NCI-H524 (cell line): ENCODE measurements at places on chromosomes 16 and 17.

DNA sequence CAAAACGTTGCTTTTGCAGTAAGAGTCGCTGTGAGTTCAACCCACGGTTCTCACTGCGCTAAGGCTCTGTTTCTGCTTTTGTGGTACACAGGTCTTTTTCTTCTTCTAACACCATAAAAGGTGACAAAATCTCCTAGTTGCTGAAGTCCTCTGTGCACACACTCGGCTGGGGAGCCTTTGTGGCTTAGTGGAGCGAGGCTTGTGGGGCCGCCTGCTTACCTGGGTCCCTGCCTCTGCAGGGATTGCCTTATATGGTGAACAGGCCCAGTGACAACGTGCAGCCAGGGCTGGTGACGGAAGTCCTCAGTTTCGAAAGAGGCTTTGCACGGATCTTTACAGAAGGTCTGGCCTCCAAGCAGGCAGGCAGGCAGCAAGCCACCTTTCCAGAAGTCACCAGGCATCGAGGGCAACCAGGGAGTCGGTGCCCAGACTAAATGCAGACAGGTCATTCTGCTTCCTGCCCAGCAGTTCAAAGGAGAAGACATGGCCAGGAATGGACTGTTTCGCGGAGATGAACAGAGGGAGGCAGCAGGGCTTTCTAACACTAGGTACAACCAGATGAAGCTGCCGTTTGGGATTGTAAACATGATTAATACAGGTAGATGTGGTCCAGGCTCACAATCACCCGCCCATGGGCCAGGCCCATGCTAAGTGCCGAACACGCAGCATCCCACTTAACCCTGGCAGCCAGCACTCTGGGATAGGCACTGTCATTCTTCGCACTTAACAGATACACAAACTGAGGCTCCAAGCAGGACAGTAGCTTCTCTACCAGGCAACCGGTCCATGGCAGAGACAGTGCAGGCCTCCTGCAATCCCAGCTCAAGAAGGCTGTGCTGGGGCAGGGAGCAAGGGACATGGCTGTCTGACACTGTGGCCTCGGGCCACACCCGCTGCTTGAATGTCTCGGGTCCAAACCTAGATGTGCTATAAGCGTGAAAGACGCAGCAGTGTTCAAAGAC lies 10.7 kb upstream of the MEAK7 start:
- no peak for DNase-seq

DNA sequence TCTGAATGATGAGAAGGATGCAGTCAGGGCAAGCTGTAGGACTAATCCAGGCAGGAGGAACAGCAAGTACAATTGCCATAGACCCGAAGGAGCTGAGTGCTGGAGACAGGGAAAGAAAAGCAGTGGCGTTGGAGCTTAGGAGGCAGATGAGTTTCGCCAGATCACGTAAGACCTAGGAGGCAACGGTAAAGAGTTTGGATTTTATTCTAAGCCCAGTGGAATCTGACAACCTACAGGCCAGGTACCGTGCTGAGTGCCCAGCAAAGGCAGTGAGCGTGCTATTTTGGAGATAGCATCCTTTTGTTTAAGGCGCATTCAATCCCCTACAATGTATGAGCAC lies 1.2 kb downstream of the USP43 start:
- no peak for DNase-seq

DNA sequence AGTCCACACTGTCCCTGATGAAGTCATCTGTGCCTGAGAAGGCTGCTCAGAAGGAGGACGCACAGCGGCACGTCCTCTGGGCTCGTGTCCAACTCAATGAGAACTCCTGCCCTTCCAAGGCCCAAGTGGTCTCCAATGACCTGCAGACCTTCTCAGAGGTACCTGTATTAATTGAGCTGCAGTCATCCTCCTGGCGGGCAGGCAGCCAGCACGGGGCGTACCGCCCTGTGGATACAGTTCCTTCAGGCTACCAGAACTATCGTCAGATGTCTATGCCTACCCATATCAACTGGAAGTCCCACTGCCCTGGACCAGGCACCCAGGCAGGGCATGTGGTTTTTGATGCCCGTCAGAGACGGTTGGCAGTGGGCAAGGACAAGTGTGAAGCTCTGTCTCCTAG lies 2.9 kb upstream of the TMEM102 start:
- DNase-seq, result no peak

DNA sequence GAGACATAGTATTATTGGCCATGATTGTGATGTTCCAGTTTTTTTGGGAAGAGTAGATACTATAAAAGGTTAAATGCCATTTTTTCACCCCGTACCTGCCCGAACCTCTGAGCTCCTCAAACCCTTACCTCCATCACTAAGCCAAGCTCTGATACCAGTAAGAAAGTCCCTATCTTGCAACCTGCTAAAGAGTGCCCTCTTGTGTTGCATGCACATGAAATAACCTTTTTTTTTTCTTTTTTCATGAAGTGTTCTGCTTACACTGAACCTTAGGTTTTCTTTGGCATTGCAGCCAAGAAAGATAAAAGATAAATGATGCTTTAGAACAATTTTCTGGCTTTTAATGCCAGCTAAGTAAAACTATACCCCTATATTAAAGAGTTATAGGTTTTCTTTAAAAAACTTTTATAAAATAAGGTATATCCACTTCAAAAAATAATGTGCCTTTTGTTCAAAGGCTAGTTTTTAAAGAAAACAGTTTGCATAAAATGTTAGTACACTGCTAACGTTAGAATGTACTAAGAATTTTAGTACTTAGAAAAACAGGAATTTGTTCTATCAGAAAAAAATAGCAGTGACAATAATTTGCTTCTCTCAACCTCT lies 295.3 kb upstream of the PMFBP1 start:
- DNase-seq, result peak; percentile 65

GRCh38 chr16:81680444-81681275 lies 98.4 kb upstream of the PLCG2 start:
- DNase-seq, result no peak

DNA sequence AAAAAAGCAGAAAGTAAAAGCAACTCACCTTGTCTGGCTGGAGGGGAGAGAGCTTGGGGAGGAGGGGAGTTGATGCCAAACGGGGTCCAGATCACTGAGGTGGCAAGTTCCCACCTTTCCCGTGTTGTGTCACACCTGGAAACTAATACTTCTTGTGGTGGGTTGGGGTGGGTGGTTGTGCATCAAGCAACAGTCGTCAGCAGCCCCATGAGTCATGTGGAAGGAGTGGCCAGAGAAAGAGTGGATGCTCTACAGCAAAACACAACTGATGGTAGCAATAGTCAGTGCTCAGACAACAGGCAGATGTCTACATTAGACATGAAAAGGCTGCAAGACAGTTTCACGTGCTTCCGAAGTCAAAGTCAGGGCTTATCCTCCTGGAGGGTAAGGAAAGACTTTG lies 35.4 kb downstream of the ARSG start:
- DNase-seq, result no peak

DNA sequence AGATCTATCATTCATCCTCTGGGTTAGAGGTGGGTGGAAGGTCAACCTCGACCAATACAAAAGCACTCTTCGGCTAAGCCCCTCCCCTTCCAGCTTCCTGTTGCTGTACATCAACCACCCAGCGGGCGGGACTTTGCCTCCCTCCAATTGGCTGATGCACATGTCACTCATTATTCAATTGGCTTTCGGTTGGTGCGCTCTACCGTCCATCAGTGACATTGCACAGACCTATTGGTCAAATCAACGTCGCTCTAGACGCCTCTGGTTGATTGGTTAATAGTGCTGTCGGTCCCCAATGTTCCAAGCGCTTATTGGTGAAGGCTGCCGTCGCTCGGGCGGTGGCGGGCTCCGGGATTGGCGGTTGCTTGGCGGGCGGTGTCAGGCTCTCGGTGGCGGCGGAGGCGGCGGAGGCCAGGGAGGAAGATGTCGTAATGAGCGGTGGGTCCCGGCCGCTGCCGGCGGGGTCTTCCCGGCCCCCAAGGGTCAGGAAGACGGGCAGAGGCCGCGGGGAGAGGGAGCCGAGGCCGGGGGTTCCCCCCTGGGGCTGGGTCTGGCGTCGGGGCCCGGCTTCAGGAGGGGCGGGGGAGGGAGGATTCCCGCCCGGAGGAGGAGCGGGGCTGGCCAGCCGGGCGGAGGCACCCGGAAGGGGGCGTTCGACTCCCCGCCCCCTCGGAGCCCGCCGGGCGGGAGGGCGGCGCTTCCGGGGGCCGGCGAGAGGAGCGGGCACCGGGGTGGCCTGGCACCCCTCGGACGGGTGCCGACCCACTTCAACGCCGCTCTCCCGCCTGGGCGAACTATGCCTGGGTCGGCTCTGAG lies at the start of gene SP2:
TSS of gene SP2 (plus strand) at position 381 of the 816 bp plus-strand sequence. CDS start at position 432, 51 bp downstream.
- DNase-seq, result peak; percentile 100

- DNase-seq, result no peak
Measured at GRCh38 chr16:67451061-67451703, 20.3 kb downstream of the HSD11B2 start.

DNA sequence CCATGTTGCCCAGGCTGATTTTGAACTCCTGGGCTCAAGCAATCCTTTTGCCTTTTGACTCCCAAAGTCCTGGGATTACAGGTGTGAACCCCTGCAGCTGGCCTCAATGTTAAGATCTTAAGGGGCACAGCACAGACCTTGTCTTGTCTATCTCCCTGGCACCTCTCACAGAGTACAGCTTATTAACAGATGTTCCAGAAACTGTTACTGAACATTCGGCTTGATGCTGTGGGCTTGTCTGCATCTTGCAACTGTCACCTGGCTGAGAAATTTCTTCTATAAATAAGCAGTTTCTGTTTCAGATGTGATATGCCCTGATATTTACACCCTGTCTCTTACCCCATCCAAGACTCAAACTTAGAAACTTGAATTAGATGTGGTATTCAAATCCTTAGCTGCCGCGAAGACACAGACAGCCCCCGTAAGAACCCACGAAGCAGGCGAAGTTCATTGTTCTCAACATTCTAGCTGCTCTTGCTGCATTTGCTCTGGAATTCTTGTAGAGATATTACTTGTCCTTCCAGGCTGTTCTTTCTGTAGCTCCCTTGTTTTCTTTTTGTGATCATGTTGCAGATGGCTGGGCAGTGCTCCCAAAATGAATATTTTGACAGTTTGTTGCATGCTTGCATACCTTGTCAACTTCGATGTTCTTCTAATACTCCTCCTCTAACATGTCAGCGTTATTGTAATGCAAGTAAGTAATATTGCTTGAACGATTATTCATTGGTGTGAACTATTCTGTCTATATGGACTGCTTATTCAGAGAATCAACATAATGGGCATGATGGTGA lies at the start of gene TNFRSF17:
TSS of gene TNFRSF17 (plus strand) at position 450 of the 791 bp plus-strand sequence. CDS start at position 565, 115 bp downstream.
- DNase-seq, result no peak

- DNase-seq, result no peak
Measured at GRCh38 chr17:74723891-74724290, 11.2 kb upstream of the CD300LF start.

DNA sequence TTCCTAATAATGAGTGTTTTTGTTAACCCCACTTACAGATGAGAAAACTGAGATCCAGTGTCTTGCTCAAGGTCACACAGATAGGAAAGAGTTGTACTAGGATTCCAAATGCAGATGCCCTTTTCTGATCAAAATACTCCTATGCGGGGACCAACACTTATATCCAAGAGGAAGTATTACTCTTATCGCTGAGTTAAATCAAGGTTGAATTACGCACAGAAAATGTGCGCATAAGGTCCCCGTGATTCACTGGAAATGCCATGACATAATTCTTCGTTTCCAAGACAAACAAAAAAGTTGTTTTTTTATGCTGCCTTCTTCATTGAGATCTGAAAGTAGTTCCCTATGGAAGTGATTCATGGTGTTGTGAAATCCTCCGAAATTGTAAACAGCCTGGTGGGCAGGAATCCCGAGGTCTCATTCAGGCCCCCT lies 463.8 kb upstream of the HSBP1 start:
- DNase-seq, result no peak

DNA sequence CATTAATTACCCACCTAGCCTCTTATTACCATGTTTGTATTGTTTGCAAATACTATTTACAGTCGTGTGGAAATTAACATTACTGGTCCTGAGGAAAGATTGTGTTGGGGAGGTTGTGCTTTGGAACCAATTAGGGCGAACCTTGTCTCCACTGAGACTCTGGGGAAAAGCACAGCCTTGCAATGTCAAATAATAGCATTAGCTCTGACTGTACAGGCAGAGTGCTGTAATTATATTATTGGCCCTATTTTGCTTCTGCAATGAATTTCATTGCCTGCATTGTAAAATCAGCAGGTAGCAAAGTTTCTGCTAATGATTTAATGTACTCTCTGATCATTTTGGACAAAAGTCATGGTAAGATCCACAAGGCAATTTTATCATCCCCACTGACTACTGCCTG lies 97.0 kb downstream of the WWOX start:
- DNase-seq, result no peak

- no peak for DNase-seq
Measured at GRCh38 chr16:10667239-10667638, 27.5 kb downstream of the TEKT5 start.

DNA sequence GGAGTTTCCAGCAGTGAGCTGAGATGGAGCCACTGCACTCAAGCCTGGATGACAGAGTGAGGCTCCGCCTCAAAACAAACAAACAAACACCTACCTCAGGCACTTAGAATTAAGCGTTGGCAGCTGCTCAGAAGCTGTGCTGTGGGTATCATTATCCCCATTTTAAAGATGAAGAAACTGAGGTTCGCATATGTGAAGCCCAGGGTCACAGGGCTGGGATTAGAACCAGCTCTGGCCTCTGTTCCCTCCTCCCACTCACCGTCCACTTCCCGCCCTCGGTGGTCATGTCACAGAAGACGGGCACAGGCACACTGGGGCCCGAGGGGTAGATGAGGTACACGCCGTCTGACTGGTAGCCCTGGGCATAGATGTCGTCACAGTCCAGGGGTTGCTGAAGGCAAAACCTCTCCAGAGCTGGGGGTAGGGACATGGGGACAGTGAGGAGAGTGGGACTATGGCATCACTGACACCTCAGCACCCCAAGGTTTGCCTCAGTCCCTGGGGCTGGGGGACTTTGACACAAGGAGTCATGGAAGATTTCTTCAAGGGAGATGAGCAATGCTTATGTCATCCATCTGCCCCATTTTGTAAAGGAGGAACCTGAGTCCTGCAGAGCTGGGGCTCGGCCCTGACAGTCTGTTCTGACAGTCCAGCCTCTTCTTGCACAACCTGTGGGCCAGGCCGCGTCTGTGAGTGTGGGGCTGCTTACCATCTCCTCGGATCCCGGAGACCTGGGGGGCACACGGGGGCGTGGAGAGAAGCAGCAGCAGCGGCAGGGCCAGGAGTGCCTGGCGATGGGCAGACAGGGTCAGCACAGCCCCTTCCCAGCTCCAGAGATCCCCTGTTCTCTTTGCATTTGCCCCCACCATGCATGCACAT lies 700 bp downstream of the MFAP4 start:
- DNase-seq, result peak; percentile 28

GRCh38 chr16:57863434-57864160 lies 61.3 kb upstream of the KIFC3 start:
- peak; percentile 28 for DNase-seq

- DNase-seq, result no peak
Measured at GRCh38 chr17:69012895-69013805, 47.6 kb downstream of the ABCA9 start.

GRCh38 chr16:69131167-69131838 lies 1.1 kb downstream of the CHTF8 start:
- peak; percentile 71 for DNase-seq

GRCh38 chr16:23072084-23072599 lies 77.1 kb downstream of the USP31 start:
- no peak for DNase-seq

- DNase-seq, result peak; percentile 79
Measured at GRCh38 chr17:77572065-77572601, 386.4 kb upstream of the TNRC6C start.

GRCh38 chr16:29913514-29913913 lies 12.5 kb downstream of the KCTD13 start:
- DNase-seq, result no peak

GRCh38 chr16:4976611-4977145 lies 18.5 kb downstream of the SEC14L5 start:
- DNase-seq, result no peak

GRCh38 chr17:10107316-10108165 lies 90.9 kb downstream of the GAS7 start:
- no peak for DNase-seq

- no peak for DNase-seq
Measured at GRCh38 chr16:27449434-27450195, 47.6 kb downstream of the IL21R start.
